ENCODE measurements at places on chromosomes 1 and 21.

- DNase-seq = no peak
Observed at GRCh38 chr1:150793221-150793620, 14.8 kb downstream of the CTSK start.

DNA sequence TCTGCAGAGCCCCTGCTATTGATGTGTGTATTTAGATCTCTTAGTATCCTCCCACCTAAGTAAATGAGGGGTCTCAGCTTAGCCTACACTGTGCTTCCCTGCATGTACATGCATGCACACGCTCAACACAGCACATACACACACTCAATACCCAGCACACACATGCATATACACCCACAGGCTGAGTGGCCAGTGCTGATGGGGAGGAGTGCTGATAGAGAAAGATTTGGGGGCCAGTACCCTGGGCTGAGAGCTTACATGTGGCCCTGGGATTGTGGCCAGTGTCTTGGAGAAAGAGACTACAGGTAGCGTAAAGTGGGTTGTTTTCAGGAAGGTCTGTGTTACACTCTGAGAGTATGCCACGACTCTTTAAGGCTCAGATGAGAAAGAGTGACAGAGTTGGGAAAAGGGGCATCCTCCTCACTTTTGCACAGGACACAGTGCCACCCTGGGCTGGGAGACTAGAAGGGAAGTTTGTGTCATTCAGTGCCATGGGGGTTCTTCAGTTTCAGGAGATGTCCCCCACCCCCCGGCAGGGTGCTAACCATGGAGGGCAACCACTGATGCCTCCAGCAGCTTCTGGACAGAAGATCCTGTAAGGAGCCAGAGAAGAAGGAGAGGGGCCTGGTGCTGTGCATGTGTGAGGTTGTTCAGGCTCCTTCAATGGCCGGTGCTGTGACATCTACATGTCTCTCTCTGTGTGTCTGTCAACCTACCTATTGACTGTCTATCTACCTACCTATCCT, 166.8 kb downstream of the RHOU start:
- no peak for DNase-seq

DNA sequence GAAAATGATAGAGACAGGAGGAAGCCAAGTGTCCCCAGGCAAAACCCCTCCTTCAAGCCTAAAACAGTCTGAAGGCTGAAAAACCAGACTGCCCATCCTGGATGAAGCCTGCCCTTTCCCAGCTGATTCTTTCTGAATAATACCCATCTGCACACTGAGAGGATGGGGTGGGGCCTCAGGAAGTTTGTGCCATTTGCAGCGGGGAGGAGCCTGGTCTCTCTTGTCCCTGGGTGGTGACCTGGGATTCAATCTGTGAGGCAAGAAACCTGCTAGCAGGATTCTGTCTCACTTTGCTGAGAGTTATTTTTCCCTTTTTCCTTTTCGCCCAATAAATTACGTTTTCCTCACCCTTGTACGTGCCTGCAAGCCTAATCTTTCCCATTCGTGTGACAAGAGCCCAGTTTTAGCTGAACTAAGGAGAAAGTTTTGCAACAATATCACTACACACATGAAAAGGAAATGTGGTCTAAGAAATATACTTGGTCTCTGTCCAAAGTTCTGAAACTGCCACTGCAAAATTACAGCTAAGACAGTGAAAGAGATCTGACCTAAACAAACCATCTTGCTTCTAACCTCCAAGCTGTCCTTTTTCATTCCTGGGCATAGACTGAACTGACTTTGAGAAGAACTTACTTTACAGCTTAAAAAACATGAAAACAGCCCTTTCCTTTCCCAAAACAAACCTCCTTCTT, 105.0 kb downstream of the COP1 start:
- DNase-seq = no peak

DNA sequence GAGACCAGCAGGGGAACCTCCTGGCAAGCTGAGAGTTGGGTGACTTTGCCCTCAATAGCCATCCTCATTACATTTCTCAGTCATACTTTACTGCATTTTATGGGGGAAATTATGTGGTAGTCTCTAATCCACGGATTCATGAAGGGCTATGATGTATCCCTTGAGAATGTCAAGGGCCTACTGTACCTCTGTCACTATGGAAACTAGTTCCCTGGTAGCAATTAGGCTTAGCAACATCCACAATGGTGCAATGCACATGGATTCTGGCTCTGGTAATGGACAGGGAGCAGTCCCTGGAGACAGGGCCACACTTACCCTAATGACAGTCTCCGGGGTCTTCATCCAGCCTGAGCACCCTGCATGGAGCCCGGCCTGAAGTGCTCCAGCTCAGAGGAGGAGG, 26.5 kb downstream of the LRRN2 start:
- DNase-seq = no peak

DNA sequence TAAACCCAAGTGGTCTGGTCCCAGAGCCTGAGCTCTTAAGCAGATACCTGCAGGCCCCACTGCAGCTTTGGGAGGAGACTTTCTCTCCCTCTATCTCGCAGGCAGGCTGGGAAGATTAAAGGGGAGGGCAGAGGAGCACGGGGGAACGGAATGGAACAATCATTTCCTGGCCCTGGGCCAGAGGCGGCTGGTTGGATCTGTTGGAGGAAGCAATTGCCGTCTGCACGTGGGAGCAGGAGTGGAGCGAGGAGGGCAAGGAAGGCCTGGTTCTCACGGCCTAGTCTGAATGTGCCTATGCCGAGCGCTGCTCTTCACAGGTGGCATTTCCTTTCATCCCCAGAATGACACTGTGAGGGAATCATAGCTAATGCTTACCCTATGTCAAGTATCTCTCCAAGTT, 23.7 kb downstream of the NKAIN1 start:
- DNase-seq = no peak

GRCh38 chr1:191152776-191153175, 675.1 kb upstream of the BRINP3 start:
- no peak for DNase-seq

DNA sequence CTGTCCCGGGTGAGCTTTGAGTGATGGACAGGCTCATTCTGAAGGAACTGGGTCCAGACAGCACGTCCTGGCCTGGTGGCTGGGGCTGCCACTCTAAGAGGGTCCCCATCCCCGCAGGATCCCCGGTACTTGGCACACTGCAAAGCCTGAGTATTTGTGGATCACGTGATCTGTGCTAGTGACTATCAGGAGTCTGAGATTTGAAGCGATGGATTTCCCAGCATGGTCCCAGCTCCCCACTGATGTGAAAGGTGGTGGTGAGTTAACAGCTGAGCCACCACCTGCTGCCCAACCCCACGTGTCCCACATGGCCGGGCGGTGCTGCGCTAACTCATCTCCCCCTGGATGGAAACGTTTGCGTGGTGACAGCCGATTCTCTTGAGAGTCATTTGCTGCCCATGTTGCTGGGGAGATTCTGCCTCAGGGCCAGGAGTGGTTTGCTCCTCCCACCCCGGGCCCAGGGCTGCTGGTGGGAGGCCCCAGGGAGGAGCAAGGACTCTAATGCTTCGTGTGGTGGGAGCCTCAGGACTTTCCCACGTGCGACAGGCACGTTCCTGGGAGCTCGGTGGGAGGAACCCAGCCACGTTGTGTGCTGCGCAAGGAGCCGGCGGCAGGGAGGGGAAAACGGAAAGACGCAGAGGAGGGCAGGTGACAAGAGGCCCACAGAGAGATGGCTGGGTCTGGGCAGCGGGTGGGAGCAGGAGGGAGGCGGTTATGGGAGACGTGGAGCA, 15.1 kb downstream of the FAAP20 start:
- no peak for DNase-seq

DNA sequence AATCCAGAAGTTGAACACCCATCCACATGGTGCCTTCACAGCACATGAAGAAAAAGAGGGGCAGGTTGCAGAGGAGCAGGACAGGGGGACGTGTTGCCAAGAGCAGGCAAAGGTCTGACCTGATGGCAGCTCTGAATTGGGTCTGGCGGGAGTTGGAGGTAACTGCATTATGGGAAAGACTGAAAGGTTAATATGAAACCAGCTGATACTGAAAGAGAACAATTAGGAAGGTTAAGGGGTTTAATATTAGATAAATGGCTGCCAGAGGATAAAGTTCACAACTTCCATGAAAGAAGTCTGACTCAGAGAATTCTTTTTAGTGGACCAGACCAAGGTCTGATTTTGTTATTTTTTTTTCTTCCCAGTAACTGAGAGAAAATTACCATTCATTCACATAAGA, 76.1 kb downstream of the CD58 start:
- no peak for DNase-seq

- no peak for DNase-seq
Observed at GRCh38 chr1:2087766-2088165, 37.6 kb downstream of the PRKCZ start.

DNA sequence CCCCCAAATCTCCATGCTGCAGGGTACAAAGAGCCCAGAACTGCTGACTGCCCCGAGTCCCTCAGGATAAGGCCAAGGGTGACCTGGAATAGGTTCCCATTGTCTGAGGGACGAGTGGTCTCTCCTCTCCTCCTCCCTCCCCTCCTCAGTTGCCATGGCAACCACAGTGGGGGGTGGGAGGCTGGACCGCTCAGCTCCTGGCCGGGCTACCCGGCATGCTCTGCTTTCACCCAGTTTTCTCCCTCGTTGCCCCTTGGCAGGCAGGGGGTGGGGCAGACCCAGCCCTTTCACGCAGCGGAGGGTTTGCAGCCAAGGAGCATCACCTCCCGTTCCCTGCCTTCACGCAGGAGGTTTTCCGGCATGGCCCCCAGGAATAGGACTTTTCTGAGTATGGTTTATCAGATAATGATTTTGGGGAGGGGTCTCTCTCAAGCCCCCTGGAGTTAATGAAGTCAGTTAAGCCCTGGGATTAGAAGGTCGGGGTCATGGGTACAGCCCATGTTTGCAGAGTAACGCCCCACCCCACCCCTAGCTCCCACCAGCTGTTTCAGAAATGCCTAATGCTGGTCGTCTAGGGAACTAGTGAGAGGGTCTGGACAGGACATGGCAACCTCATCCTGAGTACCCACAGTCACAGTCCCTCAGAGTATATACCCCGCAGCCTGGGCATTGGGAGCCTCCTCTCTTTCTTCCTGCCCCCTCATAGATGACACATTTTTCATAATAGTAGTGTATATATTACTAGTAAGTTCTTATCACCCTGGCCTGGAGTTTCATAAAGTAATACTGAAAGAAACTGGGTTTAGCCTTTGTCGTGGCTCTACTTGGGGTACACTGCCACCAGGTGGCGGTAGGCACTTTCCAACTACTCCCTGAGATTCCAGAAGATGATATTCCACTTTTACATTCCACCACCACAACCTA, 20.7 kb downstream of the C1QB start:
- peak; percentile 57 for DNase-seq

- DNase-seq = peak; percentile 22
Observed at GRCh38 chr1:100606438-100606837, 68.5 kb downstream of the GPR88 start.

GRCh38 chr1:9850442-9851162, 26.8 kb upstream of the CLSTN1 start:
- no peak for DNase-seq

All from urothelium cell line (cell line).